Renal pelvis (tissue), 12 donors: ENCODE measurements at places on chromosomes 4 and X.
A peak's percentile ranks its signal among the peaks of the same experiment; 100 is the strongest.

DNA sequence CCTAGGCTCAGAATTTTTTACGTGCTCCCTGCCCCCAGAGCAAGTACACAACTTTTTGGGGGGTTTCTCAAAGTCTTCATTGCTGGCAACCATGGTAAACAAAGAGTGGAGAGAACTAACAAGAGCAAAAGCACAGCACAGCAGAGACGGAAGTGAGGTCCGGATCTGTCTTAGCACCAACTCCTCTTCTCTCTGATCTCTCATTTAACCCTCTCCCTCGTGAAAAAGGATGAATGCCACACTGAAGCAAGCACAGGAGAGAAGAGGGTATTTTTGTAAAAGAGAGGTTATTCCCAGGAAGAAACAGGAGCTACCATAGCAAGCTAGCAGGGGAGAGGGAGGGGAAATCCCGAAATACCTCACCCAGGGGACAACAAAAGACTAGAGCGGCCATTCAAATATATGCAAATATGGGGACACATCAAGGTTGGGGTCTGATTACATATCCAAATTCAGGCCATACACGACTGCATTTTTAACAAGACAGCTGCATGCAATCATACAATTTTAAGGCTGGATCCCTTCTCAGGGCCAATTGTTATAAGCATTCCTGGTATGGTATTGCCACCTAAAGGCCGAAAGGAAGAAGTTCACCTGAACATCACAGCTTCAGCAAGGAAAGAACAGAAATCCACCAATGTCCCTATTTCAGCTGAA is 46.6 kb downstream of the CD40LG start:
- peak; percentile 28 for DNase-seq

DNA sequence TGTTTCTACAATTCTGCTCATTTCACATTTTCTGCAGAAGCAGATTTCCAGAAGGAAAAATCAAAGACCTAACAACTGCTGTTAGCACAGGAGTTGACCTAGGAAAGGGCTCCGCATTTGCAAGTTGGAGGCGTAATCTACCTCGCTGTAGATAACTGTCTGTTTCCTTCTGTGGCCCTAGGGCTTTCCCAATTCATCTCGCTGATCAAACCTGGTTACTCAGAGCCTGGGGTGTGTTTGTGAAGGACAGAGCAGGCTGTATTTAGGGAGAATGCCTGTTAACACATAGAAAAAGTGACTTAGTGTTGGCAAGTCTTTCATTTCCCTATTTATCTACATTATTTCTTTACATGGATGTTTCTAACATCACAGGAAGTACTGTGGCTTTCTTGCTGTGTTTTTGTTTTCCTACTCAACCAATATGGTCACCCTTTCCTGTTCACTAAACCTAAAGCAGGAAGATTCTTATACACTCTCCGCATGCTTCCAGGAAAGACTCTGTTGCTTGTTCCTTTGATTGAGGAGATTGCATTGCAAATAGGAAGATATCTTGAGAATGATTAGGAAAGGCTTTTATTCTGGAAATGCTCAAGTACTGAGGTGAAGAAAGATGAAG is 40.5 kb downstream of the AGA start:
- no peak for DNase-seq

- no peak for DNase-seq
These were observed at the start of gene STAP1 for GRCh38 chr4:67558493-67558892. Gene STAP1 (plus strand): TSS chr4:67558727. CDS start chr4:67558810, 83 bp downstream.

GRCh38 chr4:123234955-123235354 is 161.6 kb upstream of the SPRY1 start:
- DNase-seq, result no peak

- no peak for DNase-seq
These were observed at the start of gene PF4V1 for GRCh38 chr4:73853246-73853704. Gene PF4V1 (plus strand): TSS chr4:73853296. CDS start chr4:73853363, 67 bp downstream.

- DNase-seq, result no peak
These were observed 55.0 kb upstream of the PAK3 start for GRCh38 chrX:111041018-111041462.
